ENCODE measurements at places on chromosomes 7 and 10.

DNA sequence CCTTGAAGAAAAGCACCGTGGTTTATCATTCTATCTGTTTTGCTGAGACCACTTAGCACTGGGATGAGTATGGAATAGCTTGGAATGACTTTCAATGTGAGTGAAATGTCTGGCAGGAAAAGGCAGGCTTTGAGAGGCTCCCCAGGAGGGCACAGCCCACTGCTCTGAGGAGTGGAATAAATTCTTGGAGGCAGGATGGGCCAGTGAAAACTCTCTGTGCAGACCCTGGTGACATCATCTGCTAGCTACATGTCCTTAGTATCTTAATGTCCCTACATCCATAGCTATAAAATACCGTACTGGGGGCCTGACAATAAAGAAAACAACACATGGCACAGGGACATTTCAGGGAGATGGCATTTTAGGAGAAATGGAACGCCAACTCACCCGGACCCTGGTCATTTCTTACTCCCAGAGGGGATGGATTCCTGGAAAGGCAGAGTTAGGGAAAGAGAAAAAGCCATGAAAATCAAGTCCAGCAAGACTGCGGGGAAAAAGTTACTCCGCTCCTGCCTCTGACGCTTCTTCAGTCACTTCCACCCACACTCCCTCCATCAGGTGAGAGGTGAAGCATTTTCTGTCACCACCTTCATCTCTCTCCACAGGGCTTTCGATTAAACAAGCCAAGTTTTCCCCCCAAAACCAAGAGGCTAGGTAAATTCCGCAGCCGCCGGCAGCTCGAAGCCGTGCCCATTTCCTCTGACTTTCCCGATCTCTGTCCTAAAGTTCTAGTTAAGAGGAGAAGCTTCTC is 991 bp downstream of the ZNF239 start:
- no peak for DNase-seq

DNA sequence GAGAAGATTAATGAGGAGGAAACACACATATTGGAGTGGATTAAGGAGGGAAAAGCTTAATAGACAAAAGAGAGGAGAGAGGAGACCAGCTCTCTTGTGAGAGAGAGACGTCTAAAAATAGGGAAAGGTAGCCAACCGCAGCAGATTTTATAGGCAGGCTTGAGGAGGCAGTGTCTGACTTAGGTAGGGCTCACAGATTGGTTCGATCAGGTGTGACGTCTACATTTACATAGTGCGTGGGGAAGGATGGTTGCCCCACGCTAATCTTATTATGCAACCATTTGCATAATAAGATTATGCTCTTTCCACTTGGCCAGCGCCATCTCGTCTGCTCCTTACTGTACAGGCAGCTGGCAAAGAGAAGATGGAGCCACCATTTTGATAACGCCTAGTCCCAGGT is 122.0 kb downstream of the MARCHF5 start:
- no peak for DNase-seq

- no peak for DNase-seq
Observed at GRCh38 chr10:42477170-42477569, 161.2 kb downstream of the ZNF33B start.

DNA sequence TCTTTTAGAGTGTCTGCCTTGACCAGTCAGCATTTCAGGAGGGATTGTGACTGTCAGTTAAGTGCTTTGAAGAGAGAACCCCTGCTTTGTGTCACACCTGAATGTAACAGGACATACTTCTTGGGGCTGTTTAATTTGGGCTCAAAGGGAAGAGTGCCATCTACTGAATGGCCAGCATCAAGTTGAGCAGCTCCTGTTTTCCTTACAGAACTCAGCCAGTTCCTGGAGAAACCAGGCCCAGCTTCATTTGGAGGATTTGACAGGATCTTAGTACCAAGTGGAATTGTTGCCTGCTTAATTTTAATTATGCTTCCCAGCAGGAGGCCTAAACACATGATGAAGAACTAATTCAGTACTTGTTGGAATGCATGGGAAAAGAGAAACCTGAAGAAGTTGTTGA is 8.3 kb downstream of the ADD3 start:
- DNase-seq, result no peak

DNA sequence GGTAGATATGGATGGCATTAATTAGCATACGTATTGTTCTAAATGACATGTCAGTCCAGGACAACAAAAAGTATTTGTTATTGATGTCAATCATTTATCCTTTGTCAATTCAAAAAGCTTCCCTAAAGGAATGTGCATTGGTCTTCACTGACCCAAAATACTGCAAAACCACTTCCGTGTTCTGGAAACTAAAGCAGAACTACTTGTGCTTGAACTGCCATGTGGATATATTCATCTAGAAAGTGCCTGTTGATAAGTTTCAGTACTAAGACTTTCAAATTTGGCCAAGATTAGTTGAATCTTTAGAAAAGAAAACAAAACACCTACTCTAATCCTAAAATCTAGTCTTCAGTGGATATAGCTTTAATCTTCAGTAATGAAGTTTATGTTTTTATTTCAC is 242.1 kb upstream of the PPP1R3A start:
- DNase-seq, result no peak

DNA sequence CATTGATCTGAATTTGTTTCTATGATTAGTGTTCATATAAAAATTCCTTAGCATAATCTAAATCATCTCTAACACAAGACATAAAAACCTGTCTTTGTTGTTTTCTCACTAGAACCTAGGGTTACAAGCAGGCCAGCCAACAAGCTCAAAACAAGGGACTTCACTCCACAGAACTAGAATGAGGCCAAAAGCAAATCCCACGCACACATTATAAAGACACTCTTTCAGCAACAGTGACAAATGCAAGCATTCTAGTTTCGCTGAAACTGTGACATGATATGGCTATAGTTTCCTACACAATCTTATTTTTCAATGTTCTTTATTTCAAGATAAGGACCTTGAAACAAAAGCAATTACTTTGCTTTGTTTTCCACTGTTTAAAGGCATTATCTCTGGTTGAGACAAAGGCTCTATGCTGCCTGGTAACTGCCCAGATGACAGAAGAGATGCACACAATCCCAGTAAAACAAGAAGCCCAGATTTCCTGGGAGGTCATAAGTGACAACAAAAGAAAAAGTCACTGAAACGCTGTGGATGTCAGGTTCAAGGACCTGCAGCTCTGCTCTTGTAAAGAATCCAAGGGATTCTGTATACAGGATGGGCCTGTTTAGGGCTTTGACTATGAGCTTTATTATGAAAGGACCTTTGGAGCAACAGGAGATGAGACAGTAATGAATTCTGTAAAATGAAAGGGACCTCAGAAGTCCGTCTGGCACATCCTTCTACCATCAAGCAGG is 105.3 kb downstream of the SORCS1 start:
- no peak for DNase-seq

GRCh38 chr10:79314761-79315601 is 32.3 kb upstream of the PPIF start:
- no peak for DNase-seq

DNA sequence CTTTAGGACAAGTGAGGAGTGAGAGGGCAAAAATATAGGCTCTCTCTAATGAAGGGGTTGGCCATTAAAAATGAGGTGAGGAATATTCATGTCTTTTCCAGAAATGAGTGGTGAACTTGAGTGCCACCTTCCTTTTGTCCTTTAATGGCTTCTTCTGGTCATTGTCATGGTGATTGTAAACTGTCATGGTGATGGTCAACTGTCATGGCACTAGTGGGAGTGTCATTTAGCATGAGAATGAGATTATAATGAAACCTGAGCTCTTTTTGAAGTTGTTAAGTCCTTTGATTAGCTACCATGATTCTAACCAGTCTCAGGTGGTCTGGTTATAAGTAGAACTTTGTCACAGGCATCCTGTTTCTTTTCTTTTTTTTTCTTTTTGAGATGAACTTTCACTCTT is 524.4 kb downstream of the NEBL start:
- DNase-seq, result no peak

DNA sequence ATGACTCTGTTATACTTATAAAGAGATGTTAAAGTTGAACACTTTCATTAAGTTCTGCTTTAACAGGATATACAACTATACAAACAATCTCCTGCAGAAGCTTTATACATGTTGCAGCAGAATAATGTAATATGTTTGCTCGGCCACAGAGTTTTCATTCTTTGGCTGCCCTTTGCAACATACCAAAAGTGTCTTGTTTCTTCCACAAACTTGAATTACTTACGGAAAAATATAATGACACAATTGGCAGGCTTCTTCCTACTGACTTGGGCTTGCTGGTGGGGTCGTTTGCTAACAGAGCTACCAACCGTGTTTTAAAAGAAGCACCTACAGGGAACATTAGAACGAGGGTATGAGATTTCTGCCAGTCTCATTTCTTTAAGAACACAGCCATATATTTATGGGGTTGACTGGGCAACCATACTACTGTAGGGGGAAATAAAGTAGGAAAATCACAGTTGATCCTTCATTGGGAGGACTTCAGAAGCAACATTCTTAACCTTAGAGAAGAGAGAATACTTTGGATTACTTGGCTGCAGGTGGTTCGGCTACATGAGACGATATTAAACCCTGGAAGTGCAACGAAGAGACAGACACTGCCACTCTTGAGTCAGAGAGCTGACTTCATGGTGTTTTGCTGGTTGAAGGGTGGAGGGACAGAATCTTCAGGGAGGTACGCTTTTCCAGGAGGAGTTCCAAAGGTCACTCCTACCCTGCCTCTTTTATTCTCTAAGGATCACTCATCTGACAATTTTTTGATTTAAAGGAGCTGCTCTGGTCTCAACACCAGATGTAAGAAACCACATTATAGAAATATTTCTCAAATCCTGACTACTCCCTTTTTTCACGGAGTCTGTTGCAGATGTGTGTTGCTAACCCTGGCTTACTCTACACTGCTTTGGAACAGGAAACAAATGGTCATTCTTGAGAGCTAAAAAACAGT is 123.9 kb downstream of the SEMA3C start:
- DNase-seq, result no peak

DNA sequence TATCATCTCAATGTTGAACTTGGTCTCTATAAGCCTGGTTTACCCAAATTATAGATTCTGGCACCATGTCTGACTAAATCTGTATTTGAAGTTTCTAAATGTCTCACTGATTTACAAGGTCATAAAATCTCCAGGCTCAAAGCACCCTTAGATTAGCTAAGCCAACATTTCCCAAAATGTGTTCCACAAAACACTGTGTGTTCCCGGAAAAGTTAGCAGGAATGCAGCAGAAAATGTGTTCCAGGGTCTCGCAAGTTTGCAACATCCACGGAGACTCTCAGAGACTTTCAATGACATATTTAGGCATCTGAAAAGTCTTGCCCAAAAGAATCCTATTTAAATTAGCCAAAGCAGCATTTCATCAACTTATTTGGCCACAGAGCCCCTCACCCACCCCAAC is 91.9 kb downstream of the SORBS1 start:
- no peak for DNase-seq

- no peak for DNase-seq
Observed at GRCh38 chr7:79930604-79931003, 204.0 kb upstream of the GNAI1 start.

DNA sequence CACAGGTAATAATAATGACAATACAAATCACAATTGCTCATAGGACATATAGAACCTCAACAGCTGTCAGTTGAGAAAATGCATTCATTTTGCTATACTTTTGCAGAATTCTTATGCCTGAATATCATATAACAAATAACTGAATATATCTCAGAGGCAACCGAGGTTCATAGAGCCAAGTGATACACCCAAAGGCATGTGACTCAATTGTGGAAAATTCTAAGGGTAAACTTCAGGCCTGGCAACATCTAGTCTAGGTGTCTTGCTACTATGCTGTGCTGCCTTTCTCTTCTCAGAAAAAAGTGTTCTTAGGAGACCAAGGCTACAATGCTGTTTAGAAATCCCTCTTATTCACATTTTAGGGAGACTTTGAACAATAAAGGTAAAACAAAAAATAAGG is 270.7 kb downstream of the BAMBI start:
- DNase-seq, result no peak

- no peak for DNase-seq
Observed at GRCh38 chr7:148374396-148375259, 215.9 kb upstream of the C7orf33 start.

GRCh38 chr7:70612811-70613210 is 519.1 kb upstream of the GALNT17 start:
- DNase-seq, result no peak

GRCh38 chr7:81233208-81233940 is 314.5 kb upstream of the SEMA3C start:
- DNase-seq, result no peak

- no peak for DNase-seq
Observed at GRCh38 chr7:106287786-106288185, 3.0 kb upstream of the NAMPT start.

- DNase-seq, result no peak
Observed at GRCh38 chr7:45682836-45683555, 108.8 kb downstream of the ADCY1 start.

- DNase-seq, result no peak
Observed at GRCh38 chr10:28489206-28489605, 43.7 kb upstream of the WAC start.

GRCh38 chr10:132136689-132137088 is 50.1 kb upstream of the DPYSL4 start:
- DNase-seq, result no peak

DNA sequence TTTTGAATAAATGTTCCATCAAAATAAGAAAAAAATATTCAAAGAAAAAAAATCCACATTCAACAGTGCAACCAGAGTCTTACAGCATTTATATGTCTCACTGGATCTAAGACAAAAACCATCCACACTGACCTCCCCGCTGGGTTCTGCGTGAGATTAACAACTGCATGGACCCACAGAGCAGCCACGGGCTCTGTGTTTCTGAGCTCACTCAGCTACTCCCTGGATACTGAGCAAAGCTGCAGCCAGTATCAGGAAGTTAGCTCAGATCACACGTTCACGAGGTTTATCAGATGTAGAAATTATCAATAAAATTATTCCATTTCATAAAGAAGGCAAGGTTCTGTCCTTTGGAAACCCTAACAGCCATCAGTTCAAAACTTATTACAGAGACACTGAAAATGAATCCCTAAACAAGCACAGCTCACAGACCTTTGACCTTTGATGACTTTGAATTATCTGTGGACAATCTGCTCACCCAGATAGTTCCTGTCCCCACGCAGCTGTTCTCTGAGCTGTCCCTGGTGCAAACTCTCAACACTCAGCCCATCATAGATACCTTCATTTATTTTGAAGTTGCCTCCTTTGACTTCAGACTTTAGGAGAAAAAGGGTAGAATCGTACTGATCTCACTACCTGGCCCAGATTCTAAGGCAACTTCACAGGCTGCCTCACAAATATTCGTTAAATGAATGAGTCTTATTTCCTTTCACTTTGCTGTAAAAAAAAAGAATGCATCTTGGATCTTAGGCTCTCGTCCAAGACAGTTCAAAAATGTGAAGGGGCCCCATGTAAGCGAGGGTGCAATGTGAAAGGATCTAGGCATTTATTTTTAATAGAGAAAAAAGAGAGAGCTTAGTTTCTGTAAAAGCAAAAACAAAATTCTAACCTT is 67.7 kb upstream of the SVIL start:
- no peak for DNase-seq

- no peak for DNase-seq
Observed at GRCh38 chr7:108263425-108263824, 133.3 kb upstream of the LAMB4 start.

DNA sequence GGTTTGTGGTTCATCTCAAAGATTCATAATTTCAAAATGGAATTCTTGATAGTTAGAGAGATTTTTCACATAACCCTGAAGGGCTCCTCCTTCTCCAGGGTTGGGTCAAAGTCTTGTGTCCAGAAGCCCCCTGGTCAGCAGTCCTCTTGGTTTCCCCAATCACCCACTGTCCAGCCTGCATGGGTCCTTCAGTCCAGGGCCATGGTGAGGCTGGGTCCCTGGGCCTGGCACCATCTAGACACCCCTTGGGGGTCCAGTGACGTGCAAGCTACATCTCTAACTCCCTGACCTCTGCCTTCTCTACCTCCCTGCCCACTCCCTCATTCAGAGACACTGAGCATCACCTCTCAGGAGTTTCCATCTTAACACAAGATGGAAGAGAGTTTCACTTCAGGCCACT is 26.1 kb downstream of the ANXA8 start:
- no peak for DNase-seq

Data from stimulated activated CD8-positive, alpha-beta memory T cell treated with anti-CD3 and anti-CD28 coated beads, Interleukin-7, amount 100 ng/mL, for 1 hour (primary cell).